ENCODE measurements at places on chromosomes 12 and 14.

DNA sequence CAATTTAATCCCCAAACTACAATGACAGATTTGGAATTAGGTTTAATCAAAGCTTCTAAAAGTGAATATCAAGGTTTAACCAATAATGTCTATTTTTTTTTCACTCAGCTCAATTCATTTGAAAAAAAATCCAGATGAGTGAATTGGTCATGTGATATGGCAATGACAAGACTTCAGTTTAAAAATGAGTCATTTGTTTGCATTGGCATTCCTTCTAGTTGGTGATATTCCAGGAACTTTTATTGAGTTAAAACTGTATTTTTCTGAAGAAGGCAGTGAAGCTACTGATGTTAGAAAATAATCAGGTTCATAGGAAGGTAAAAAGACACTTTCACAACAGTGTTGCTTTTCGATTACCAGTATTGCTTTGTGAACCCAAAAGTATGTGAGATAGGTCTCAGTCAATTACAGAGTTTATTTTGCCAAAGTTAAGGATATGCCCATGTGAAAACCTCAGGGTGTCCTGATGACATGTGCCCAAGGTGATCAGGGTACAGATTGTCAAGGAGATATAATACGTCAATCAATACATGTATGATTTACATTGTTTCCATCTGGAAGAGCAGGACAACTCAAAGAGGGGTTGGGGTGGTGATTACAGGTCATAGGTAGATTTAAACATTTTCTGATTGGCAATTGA, 1214.9 kb downstream of the GALC start:
- no peak for DNase-seq

DNA sequence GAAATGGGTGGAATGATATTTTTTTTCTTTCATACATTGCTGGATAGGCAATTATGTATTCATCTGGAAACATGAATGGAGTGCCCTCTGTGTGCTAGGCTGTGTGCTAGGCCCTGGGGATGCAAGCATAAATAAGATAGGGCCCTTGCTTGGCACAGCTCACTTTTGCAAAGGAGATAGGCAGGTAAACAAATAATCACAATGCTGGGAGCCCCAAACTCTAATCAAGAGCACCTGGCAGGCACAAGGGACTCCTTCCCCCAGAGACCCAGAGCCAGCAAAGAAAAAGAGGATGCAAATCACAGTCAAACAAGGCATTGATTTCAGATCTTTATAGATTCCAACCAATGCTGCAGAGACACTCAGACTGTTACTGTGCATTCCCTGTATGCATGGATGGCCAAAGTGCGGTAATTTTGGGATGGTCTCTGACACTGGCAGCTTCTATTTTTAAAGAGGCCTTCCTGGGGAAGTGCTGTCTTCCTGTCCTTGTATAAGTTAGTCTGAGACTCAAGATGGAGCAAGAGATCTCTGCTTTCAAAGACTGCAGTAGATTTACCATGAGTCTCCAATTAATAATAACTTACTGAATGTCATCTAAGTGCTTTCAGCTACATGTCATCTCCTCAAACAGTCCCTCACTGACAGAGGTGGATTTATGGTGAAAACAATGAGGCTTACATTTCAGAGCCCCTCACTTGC, 45.1 kb upstream of the CPM start:
- DNase-seq, result no peak

DNA sequence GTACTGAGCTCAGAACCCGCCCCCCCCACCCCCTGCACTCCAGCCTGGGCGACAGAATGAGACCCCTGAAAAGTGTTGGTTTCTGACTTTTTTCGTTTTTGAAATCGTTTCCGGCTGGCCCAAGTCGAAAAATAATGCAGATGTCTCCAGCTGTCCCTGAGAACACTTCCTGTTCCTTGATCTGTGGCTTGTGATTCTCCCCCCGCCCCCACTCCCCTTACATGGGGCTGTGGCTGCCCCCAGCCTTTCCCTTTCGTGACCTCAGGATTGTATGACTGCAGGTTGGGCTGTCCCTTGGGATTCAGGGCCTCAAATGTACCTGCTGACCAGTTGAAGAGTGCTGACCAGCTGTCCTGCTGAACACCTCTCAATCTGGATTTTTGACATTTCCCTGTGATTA, 34.1 kb downstream of the NOC4L start:
- DNase-seq, result no peak

DNA sequence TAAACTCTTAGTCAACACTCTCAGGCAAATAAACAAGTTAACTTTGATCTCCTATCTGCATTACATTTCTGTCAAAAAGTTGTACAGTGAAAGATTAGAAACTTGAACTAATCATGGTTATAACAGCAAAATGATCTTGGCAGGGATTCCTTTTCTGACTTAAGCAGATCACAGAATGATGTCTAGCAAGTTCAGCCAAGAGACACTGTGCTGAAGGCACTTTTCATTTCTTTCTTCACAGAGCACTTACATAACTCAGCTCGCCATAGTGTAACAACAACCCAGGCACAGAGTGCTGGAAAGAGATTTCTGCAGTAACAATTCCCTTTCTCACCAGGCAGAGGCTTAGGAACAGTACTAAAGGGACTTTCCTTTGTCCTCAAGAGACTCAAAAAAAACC, 19.6 kb upstream of the CSRP2 start:
- DNase-seq, result no peak

- DNase-seq, result peak; percentile 30
Measured at GRCh38 chr12:12072064-12072760, 1.5 kb downstream of the BCL2L14 start.

DNA sequence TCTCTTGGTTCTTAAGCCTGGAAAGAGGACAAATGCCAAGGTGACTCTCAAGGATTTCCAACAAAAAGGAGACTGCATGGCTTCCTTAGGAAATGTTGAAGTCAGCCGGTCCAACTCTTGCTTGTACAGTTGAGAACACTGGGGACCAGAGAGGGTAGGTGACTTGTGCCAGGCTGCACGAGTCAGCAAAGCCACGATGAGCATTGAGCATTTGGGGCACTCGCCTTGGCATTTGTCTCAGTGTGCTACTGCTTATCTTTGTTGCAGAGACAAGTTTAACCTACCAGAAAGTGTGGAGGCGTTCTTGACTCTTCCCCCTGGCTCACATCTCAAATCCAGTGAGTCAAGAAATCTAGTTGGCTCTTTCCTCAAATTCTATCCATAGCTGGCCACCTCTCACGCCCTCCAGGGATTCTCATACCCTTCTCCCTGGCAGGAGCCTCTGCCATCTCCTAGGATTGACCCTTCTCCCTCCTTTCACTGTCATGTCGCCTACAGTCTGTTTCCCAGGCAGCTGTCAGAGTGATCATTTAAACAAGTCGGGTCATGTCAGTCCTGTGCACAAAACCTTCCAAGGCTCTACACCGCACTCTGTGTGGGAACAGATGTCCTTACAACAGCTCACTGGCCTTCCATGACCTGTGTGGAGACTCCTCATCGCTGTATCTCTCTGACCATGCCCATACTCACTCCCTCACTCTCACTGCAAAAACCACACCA, 17.2 kb upstream of the KRT83 start:
- DNase-seq, result no peak

- DNase-seq, result no peak
Measured at GRCh38 chr12:110067531-110067930, 19.2 kb upstream of the C12orf76 start.

DNA sequence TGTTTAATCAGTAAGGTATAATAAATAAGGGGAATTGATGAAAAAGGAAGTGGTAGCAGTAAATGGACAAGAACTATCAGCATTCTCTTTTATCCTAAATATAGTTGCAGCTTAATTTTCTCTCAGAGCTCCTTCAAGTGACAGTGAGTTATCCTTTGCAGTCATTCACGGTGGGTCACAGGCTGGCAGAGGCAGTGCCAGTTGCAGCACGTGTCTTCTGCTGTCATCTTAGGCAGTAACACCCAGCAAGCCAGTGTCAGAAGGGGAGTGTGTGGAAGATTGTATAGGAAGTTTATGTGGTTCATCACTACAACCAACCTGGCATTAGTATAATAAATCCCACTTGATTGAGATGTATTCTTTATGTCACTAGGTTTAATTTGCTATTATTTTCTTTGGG, 170.0 kb downstream of the CCDC91 start:
- DNase-seq, result no peak

GRCh38 chr12:65325183-65325582, 46.7 kb downstream of the MSRB3 start:
- no peak for DNase-seq

DNA sequence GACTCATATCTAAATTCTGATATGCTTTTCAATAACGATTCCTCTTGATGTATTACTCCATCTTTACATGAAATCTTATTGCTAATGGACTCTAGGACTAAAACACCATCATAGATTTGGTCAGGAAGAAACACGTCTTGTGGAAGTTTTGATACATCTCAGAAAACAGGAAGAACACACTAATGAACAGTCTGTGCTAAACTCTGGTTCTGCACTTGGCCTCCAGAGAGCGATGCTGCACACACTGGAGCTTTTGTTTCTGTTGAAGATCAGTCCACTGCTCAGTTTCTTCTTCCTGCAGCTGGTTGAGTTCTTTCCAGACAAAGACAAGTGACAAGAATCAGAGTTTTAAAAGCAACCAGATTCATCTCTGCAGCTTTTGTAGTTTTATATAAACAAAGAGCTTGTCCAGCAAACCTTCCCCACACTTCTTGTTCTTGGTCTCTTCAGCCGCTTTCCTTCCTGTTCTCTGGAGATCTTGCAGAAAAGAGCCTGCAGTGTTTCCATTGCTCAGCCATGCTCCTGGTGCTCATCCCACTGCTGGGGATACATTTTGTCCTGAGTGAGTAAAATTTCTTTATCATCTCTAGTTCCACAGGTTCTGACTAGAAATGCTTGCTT, 229.1 kb upstream of the OR4E1 start:
- peak; percentile 36 for DNase-seq

DNA sequence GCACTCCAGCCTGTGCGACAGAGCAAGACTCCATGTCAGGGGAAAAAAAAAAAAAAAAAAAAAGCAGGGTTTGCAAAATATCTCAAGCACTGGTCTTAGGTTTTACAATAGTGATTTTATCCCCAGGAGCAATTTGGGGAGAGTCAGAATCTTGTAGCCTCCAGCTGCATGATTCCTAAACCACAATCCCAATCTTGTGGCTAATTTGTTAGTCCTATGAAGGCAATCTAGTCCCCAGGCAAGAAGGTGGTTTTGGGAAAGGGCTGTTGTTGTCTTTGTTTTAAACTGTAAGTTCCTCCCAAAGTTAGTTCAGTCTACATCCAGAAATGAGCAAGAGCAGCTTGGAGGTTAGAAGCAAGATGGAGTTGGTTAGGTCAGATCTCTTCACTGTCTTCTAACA, 135.7 kb downstream of the PLXNC1 start:
- no peak for DNase-seq

GRCh38 chr14:68690089-68690958, 102.5 kb downstream of the ZFP36L1 start:
- DNase-seq, result no peak

DNA sequence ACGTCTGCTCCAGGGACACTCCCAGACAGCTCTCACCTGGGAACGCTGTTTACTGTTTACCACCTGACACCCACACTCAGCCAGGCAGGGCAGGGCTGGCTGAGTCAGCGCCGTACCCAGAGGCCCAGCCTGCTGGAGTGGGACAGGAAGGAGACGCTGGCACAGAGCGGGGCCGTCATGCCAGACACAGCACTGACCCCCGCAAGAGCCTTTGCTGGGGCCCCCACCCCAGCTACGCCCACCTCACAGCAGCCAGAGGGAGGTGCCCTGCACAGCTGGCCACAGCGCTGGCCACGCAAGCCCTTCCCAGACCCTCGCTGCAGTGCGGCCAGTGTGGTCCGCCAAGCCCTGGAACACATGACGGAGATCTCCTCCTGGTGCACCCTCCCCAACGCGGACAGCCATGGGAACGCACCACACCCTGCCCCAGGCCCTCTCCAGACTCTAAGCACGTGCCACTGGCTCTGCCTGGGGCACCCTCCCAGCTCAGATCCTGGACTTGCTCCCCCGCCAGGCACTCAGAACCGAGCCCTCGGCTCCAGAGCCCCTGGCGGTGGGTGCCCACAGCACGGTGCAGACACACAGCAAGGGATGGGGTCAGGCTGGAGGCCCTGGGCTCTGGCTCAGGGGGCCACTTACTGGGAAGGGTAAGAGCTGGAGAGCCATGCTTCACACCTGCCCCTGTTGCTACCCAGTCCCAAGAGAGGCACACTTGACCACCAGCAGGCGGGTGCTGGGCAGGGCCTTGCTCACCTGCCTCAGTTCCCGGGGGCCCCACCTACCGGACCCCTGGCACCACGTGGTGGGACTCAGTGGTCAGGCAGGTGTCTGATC, 5.7 kb downstream of the AHNAK2 start:
- no peak for DNase-seq

DNA sequence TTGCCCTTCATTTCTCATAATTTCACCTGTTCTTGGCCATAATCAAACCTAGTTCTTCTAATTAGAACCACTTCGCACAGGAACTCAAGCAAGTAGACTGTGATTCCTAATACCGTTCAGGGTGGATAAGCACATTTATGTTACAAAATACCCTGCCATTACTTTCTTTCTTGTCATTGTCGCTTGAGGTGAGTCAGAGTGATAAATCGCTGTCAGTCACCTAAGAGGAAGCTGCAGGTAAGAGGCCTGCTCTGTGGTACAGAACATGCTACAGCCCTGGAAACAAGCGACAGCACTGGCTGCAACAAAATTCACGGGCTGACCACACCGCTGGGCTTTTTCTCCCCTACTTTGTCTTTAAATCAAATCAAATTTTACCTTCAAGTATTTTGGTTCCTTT, 218.2 kb downstream of the ANO6 start:
- no peak for DNase-seq

DNA sequence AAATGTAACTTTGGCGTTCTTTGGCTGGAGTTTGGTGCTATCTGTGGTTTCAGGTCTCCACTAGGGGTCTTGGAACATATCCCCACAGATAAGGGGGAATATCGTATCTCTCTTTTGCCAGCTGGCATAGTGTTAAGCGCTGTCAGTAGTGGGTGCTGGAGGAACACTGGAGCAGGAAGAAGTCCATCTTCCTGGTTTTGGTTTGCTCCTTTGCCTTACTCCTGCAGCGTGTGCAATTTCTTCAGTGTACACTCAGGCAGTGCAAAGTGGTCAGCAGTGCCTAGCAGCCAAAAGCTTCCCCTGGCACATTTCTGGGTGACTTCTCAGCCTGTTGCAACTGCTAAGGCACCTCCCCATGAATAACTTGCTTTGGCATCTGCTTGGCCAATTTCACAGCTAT, 11.7 kb upstream of the RIPK3 start:
- no peak for DNase-seq

GRCh38 chr14:90970167-90970600, 90.3 kb downstream of the RPS6KA5 start:
- no peak for DNase-seq

- no peak for DNase-seq
Measured at GRCh38 chr14:24063263-24063836, 8.0 kb upstream of the CPNE6 start.
